ENCODE measurements at places on chromosomes 3 and 15.

DNA sequence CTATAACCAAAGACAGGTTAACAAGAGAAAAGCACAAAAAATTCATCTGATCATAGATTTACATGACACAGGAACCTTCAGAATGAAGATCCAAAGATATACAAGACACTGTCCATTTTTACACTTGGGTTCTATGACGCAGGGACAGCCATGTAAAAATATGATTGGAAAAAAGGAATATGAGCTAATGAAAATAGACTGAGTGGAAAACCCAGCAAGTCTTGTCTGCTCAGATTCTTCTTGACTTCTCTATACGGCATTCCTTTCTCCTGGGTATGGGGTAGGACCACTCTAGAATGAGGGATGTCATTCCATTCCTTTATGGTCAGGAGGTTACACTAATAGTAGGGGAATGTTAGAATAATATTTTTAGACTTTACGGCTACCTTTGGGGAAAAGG, 46.9 kb downstream of the WDR49 start:
- no peak overlapping the region for H3K4me3 ChIP-seq
- no peaks in the 10 kb centered on the region for H3K4me1 ChIP-seq
- no peaks in the 10 kb centered on the region for H3K27me3 ChIP-seq
- H3K36me3 ChIP-seq: no peaks in the 10 kb centered on the region
- H3K27ac ChIP-seq: no peak overlapping the region
- no peak for DNase-seq

DNA sequence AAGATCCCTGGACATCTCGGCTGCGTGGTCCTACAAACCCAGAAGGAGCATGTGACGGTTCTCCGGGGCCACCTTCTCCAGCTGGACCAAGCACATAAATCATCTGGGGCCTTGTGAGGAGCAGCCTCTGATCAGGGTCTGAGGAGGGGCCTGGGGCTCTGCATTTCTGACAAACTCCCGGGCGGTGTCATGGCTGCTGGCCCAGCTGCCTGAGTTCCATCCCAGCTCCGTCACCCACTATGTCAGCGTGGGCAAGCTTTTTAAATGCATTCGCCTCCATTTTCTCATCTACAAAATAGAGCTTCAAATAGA, 126.3 kb upstream of the MEF2A start:
- no peaks in the 10 kb centered on the region for H3K27me3 ChIP-seq
- no peak overlapping the region for H3K4me3 ChIP-seq
- H3K36me3 ChIP-seq: no peaks in the 10 kb centered on the region

- no peak overlapping the region for H3K27ac ChIP-seq
- no peaks in the 10 kb centered on the region for H3K4me1 ChIP-seq
- H3K36me3 ChIP-seq: no peaks in the 10 kb centered on the region
- H3K4me3 ChIP-seq: no peak overlapping the region
Observed at GRCh38 chr3:133018921-133019320, 19.3 kb upstream of the TMEM108 start.

GRCh38 chr3:152226176-152226575, 42.6 kb upstream of the MBNL1 start:
- H3K4me3 ChIP-seq: no peak overlapping the region
- H3K27ac ChIP-seq: no peak overlapping the region
- H3K36me3 ChIP-seq: no peaks in the 10 kb centered on the region
- H3K27me3 ChIP-seq: no peaks in the 10 kb centered on the region
- no peak for DNase-seq
- H3K4me1 ChIP-seq: no peaks in the 10 kb centered on the region

GRCh38 chr3:152434142-152434541, 165.4 kb downstream of the MBNL1 start:
- no peaks in the 10 kb centered on the region for H3K36me3 ChIP-seq
- DNase-seq: no peak
- no peak overlapping the region for H3K27ac ChIP-seq
- peaks cover 23% of the 10 kb centered on the region for H3K4me1 ChIP-seq
- no peaks in the 10 kb centered on the region for H3K27me3 ChIP-seq
- H3K4me3 ChIP-seq: no peak overlapping the region

DNA sequence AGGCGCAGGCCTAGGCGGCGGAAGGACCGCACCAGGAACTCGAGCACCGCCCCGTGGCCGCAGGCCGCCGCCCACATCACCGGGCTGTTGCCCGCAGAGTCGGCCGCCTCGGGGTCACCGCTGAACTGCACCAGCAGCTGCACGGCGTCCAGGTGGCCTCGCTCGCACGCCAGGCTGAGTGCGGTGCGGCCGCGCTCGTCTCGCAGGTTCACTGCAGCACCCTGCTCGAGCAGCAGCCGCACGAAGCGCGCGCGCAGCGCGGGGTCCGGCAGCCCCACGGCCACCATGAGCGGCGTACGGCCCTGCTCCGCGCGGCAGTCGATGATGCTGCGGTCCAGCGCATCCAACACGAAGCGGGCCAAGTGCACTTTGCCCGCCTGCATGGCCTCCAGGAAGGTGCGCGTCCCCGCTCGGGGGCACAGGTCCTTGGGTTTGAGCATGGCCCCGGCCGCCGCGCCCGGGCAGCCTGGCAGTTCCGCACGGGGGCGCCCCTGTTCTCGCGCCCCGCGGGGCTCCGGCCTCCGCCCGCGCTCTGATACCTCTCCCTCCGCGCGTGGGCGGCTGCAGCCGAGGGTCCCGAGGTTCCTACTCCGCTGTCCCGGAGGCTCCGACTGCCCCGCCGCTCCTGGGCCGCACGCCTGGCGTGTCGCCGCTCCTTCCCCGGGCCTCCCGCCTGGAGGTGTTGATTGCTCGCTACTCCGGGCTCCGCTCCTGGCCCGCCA, 556 bp downstream of the ANKRD63 start:
- no peak overlapping the region for H3K27ac ChIP-seq
- H3K36me3 ChIP-seq: no peaks in the 10 kb centered on the region
- H3K27me3 ChIP-seq: peaks cover 19% of the 10 kb centered on the region
- H3K4me3 ChIP-seq: no peak overlapping the region
- H3K4me1 ChIP-seq: no peaks in the 10 kb centered on the region
- DNase-seq: no peak

GRCh38 chr3:127676921-127677351, 4.2 kb downstream of the ABTB1 start:
- H3K27me3 ChIP-seq: no peaks in the 10 kb centered on the region
- H3K4me3 ChIP-seq: no peak overlapping the region
- H3K27ac ChIP-seq: no peak overlapping the region
